ENCODE measurements at places on chromosomes 16 and 17.

- no peak for DNase-seq
Measured at GRCh38 chr17:66939461-66940114, 24.9 kb upstream of the CACNG4 start.

DNA sequence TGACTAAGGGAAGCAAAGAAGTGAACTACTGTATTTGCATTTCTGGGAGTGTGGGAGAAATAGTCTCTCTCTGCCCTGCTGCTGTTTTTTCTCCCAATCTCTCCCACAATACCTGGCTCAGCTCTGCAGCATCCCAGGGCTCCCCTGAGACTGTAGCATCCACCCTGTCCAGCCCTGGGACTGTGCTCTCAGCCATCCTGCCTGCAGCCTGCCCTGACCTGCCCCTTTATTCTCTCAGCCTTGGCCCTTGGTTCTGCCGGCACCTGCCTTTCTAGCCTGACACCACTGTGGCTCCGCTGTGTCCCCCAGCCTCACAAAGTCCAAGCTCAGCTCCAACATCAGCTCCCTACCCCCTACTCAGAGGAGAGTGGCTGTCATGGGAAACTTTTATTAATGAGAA is 1.9 kb downstream of the PDILT start:
- DNase-seq, result no peak

DNA sequence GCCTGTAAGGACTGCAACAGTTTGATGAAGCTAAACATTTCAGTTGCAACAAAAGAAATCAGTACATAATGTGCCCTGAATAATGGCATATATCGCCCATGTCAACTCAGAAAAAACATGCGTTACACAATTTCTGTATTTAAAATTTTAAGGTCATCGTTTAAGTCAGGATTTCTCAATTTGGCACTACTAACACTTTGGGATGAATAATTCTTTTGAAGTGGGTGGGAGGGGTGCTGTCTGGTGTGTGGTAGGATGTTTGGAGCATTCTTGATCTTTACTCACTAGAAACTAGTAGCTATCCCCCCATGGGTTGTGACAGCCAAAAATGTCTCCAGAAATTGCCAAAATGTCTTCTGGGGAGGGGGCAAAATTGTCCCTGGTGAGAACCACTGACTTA is 50.7 kb upstream of the CNTNAP4 start:
- no peak for DNase-seq

- no peak for DNase-seq
Measured at GRCh38 chr17:17052462-17053221, 10.4 kb downstream of the MPRIP start.

- no peak for DNase-seq
Measured at GRCh38 chr16:8032406-8032805, 557.9 kb downstream of the TMEM114 start.

GRCh38 chr16:19582050-19582831 is 26.7 kb downstream of the VPS35L start:
- no peak for DNase-seq

DNA sequence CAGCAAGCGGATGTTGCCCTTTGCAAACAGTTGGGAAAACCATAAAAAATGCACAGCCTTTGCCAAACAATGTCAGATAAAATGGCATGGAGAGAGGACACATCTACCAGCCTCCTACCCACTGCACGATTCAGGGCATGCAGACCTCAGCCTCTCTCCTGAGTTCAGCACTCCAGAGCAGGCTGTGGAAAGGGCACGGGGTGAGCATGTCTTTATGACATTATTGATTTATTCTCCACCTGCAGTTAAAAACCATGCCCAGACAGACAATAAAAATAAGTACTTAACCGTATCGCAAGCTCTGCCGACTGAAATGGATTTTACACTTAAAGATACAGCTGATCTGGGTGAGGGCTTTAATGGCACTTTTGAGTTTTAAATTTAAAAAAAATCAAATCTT is 127.1 kb downstream of the MAF start:
- no peak for DNase-seq

- DNase-seq, result peak; percentile 85
Measured at GRCh38 chr17:28763804-28764266, 20.0 kb downstream of the TRAF4 start.

DNA sequence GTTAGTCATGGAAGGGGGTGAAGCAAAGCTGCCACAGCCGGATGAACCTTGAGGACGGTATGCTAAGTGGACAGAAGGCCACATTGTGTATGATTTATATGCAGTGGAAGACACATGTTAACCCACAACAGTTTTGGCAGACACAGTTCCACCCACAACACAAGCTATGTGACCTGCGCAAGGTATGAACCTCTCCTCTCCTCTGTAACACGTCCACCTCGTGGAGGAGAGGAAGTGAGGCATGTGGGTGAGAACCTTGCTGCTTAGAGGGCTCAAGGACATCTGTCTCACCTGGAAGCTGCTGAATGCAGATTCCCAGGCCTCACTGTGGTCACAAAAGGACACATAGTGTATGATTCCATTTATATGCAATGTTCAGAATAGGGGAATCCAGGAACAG is 136.1 kb upstream of the PLCG2 start:
- DNase-seq, result no peak

DNA sequence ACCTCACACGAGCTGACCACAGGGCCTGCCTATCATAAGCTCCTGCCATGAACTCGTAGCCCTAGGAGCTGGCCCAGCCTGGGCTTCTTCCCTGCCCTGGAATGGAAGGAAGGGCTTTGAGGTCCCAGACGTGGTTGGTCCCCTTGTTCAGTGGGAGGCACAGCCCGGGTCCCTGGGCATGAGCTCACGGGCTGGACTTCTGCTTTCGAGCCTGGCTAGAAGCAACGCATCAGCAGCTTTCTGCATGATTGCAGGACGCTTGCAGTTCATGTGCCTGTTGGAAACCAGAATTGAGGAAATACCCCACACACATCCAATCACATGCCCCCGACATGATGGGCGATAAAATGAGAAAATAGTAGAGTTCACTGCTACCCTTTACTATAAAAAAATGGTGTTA is 293.3 kb downstream of the MAF start:
- no peak for DNase-seq

GRCh38 chr16:67460168-67460567 is 20.8 kb downstream of the ATP6V0D1 start:
- no peak for DNase-seq

DNA sequence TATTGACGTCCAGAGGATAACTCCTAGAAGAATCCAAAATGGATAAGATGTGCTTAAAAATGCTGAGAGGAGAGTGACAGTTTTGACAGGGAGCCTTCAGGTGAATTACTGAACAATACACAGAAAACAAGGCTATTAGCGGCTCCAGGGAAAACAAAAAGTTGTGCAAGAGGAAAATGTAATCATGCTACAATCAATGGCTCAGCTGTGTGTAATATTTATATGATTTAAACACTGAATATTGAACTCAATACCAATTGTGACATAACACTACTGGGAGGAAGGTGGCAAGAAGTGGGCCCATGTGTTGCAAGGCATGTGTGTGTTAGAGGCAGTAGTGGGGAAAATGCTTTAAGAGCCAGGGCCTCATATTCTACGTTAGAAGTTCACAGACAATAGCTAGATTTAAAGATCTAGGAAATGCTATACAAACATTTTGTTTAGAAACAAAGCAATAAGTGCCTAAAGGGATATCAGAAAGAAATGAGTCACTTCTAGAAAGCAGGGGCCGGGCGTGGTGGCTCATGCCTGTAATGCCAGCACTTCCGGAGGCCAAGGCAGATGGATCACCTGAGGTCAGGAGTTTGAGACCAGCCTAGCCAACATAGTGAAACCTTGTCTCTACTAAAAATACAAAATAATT is 253.2 kb upstream of the IRX5 start:
- DNase-seq, result no peak

- no peak for DNase-seq
Measured at GRCh38 chr16:9965079-9965478, 217.1 kb downstream of the GRIN2A start.

DNA sequence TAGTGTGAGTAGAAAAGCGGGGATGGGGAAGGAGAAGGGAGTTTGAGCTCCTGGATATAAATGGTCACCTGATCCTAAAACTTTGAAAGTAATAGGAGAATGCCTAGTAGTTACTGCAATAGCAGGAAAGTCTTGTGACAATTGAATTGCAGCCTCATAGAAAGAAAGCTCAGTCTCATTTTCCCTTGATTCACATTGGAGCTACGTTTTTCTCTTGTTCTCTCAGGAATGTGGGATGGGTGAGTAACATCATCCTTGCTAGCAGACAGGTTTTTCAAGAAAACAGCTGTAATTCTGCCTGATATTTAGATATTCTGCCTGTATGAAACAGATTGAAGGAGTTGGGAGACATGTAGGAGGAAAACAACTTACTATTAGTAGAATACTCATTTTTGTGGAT is 25.3 kb downstream of the SF3B3 start:
- DNase-seq, result no peak
